ENCODE measurements at places on chromosomes 4 and X. TPM values are rescaled to one million over a fixed set of nuclear protein-coding genes. Genes with fewer than 3 reads are reported as not detected.

The MAGEA8 gene
- 2.9 TPM for polyA plus RNA-seq

The GAGE13 gene
- 15.5 TPM for polyA plus RNA-seq

GRCh38 chrX:111402344-111402743, 9.6 kb downstream of the DCX start:
- DNase-seq = no peak

- DNase-seq = no peak
Measured at GRCh38 chr4:122731676-122732075, 828 bp upstream of the BBS12 start.

DNA sequence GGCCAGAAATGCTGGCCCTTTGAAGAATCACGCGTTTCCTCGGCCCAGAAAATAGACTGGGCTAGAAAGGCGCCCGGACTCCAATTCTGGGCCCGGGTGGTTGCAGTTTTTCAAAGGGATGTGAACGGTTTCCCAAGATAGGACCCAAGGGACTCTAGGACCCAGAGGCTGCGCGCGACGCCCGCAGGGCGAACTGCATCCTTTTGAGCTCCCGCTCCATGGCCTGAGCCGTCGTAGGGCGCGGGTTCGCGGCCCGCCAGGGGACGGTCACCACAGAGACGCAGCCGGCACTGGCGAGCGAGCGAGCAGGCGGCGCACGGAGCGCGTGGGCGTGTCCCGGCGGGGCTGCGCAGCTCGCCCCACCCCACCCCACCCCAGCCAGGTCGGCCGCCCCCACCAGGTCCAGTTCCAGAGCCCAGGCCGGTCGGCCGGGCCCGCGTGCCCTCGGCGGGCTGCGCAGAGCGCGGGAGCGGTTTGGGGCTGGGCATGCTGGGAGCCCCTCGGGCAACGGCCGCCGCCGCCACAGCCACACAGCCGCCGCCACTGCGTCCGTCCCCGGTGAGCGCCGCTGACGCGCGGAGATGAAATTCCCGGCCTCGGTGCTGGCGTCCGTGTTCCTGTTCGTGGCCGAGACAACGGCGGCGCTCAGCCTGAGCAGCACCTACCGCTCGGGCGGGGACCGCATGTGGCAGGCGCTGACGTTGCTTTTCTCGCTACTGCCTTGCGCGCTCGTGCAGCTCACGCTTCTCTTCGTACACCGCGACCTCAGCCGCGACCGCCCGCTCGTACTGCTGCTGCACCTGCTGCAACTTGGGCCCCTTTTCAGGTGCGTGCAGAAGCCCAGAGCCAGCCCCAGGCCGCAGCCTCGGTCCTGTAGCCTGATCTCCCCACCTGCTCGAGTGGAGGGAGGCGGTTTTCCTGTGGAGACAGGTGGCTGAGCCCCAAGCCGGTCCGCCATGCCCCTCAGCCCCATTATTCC, at the start of gene XK:
Gene XK (plus strand): TSS at position 411 of the 979 bp plus-strand sequence. CDS start 171 bp downstream, at position 582.
- DNase-seq = peak; percentile 71
